ENCODE measurements at places on chromosomes 13 and 19. TPM values are rescaled to one million over a fixed set of nuclear protein-coding genes. Genes with fewer than 3 reads are reported as not detected.

C19orf73 gene
- total RNA-seq, result 0.83 TPM

ZNF626 gene
- total RNA-seq, result 14.9 TPM

EHD2 gene
- total RNA-seq, result 133 TPM

SCAMP4 gene
- total RNA-seq, result 22.0 TPM

TRMT1 gene
- 21.9 TPM for total RNA-seq

OR7G2 gene
- total RNA-seq, result not detected

ZNF549 gene
- 4.7 TPM for total RNA-seq

NEK5 gene
- total RNA-seq, result 0.83 TPM

KLK7 gene
- total RNA-seq, result not detected

LRFN3 gene
- total RNA-seq, result 2.4 TPM

KCNN1 gene
- total RNA-seq, result 0.09 TPM

ZNF221 gene
- 7.4 TPM for total RNA-seq

PTH2 gene
- total RNA-seq, result not detected

LIG4 gene
- 7.4 TPM for total RNA-seq

TNNT1 gene
- total RNA-seq, result 1.6 TPM

CASP14 gene
- not detected for total RNA-seq

PLIN5 gene
- not detected for total RNA-seq

All from smooth muscle cell of bladder (primary cell).